ENCODE measurements at places on chromosomes 4 and X. TPM values are rescaled to one million over a fixed set of nuclear protein-coding genes. Genes with fewer than 3 reads are reported as not detected.

GRCh38 chr4:161919442-161920220 lies 244.2 kb downstream of the FSTL5 start:
- no peak for DNase-seq

DNA sequence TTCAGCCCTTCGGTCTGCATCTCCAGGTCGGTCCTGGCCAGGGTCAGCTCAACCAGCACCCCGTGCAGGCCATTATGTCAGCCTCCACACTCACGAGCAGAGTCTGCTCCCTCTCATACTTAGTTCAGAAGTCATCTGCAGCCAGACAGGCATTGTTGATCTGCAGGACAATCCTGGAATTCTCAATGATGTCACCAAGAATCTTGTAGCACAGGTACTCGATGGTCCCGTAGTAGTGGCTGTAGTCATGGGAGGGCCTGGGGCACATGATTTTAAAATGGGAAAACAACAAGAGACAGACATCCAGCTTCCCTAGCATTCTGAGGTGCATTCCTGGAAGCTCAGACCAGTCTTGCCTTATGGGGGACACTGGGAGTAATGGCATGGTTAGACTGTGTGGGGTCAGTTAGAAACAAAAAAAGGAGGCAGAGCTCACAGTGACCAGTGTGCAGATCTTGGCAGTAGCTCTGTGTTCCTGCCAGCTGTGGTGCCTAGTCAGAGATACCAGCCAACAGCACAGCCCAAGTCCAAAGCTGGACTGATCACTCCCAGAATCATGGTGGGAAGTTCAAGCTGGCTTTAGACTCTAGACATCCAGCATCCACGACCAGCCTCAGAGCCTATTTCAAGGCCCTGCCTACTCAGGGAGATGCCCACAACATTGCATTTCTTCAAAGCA lies 31.9 kb downstream of the LRIT3 start:
- DNase-seq: no peak

GRCh38 chr4:61380865-61381264 lies 180.7 kb downstream of the ADGRL3 start:
- no peak for DNase-seq

- DNase-seq: no peak
These were observed 155.4 kb upstream of the FTHL17 start for GRCh38 chrX:31227250-31227649.

The RENBP gene
- 9.9 TPM for total RNA-seq

GRCh38 chrX:49187526-49187925 lies 1.4 kb upstream of the PRICKLE3 start:
- DNase-seq: no peak

The XKRX gene
- total RNA-seq: not detected

- no peak for DNase-seq
These were observed 77.7 kb downstream of the RAP1GDS1 start for GRCh38 chr4:98338761-98339438.

The EGFL6 gene
- total RNA-seq: not detected

DNA sequence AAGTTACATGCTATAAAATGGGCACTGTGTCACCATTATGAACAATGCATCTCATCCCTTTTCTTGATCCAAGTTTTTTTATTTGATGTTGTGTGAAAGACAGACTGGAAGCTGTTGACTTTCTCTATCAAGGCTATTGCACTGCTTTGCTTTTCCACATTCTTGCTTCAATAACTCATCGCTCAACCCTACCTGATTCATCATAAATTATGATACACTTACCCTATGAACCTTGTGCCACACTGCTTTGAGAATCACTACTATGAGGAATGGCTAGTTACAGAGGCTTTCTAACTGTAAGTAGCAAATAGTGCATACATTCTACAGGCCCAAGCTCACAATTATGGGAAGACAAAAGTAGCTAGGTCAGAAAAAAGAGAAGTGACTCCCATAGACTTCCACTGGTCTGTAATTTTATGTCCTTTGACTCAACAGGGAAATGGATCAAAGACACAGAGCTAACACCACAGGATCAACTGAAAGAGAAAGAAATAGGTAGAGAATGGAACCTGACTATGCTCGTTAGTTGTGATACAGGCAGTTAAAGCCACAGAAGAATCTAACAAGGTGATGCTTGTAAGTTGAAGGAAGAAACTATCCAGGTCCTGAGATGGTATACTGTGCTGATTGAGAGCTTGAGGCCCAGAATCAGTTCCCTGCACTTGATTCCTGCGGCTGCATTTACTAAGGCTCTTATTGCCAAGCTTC lies 163.5 kb downstream of the PPP3CA start:
- no peak for DNase-seq

The STK32B gene
- 0.28 TPM for total RNA-seq

DNA sequence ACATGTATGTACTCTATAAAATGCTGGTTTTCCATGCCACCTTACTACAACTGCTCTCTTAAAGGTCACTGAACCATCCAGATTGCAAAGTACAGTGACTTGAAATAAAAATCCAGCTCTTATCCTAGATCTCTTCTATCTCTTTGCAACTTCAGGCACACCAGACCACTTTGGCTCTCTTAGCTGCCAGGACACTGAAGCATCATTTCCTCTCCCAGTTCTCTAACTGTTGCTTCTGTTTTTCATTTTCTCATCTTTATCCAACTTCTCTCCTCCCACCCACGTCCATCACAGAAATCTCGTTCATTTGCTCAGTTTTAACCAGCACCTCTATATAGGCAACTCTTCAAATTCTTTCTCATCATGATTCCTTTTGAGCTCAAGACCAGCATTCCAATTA lies 74.3 kb downstream of the METTL14 start:
- DNase-seq: no peak

The NAAA gene
- total RNA-seq: 10.2 TPM

GRCh38 chrX:133970076-133970475 lies 15.3 kb downstream of the GPC3 start:
- DNase-seq: no peak

The NAP1L3 gene
- total RNA-seq: 15.7 TPM

DNA sequence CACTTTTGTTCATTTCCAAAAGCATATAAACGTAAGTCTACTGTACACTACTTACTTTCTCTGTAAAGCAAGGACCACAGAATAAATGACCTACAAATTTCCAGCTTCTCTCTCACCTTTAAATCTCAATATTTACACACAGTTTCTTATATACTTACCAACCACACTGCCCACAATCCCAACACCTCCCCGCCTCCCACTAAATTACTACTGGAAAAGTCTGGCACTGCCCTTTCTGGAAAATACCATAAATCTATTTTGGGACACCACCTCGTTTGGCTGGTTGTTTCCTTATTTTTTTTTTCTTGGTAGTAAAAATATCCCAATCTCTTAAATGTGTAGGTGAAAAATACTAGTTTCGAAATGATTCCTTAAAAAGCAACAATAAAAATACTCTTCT lies 19.6 kb downstream of the FAT1 start:
- no peak for DNase-seq

The TLR8 gene
- 0.35 TPM for total RNA-seq

The C1QTNF7 gene
- 0.39 TPM for total RNA-seq

The GAGE12J gene
- total RNA-seq: not detected

GRCh38 chr4:2789793-2790582 lies 2.9 kb upstream of the SH3BP2 start:
- DNase-seq: no peak

The CSN3 gene
- total RNA-seq: not detected

The ZNF732 gene
- not detected for total RNA-seq

- DNase-seq: peak; percentile 41
These were observed 22.7 kb downstream of the MAP9 start for GRCh38 chr4:155353923-155354540.

GRCh38 chrX:34874763-34875162 lies 67.8 kb upstream of the FAM47B start:
- no peak for DNase-seq

The RAB33A gene
- total RNA-seq: 3.1 TPM

DNA sequence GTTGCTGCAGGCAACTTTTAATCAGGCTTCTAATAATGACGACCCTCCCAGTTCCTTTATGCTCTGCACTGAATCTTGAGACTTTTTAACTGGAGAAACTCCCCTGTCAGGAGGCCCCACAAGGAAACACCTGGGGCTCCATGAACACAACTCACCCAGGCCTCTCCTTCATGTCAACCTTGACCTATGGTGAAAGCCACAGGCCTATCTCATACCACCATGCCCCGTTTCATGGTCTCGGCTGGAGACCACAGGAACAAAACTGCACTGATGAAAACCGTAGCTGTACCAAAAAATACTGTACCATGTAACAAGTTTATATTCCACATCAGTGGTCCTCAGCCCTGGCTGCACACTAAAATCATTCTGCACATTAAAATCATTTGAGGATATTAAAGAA lies 57.0 kb downstream of the ZNF827 start:
- no peak for DNase-seq

DNA sequence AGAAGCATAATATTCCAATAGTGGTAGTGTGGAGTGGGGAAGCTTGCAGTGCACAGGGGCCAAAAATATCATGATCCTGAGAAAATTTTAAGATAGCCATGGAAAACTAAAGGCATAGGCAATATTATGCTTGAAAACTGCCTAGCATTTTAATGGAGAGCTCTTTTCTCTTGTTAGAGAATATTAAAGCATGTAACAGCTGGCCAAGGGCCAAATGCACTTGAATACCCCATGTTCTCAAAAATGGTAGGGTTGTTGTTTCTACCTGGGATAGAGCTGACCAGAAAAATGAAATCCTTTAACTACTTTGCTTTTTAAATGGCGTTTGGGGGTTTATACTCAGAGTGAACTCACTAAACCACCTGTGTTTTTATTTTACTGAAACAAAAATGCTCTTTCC lies 739.6 kb upstream of the SLIT2 start:
- DNase-seq: no peak

GRCh38 chr4:134365852-134366251 lies 164.3 kb upstream of the PABPC4L start:
- DNase-seq: no peak

DNA sequence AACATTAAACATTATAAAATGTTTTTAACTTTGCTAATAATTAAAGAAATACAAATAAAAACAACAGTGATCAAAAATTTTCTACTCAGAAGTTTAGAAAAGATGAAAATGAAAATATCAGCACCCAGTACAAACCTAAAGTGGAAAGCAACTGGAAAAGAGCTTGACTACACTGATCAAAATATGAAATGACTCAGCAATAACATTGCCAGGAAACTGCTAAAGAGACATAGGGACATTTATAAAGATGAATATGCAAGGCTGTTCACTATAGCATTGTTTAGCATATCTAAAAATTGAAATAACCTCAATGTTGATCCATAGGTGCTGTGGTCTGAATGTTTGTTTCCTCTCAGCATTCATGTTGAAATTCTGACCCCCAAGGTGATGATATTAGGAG lies 88.5 kb upstream of the NOCT start:
- no peak for DNase-seq

The F8 gene
- 21.6 TPM for total RNA-seq

DNA sequence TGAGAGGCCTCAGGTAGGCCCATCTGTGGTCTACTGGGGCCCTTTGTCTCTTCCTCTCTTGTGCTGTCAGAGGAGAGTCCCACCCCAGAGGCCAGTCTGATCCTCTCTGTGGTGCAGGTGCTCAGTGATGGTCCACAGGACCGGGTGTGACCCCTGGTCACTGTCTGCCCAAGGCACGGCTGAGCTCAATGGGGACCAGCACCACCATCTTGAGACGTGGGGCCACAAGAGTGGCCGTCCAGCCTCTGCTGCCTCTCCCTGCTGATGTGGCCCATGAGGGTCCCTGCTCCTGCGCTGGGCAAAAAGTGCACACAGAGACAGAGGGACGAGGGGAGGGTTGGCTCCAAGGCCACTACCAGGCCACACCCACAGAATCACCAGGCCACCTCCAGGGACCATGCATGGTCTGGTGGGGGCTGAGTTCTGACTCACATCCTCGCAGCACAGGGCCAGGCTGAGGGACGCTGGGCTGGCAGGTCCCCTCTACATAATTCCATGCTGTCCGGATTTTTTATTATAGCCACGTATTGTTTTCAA lies 88.3 kb downstream of the FAM53A start:
- DNase-seq: peak; percentile 1

The DUX4 gene
- not detected for total RNA-seq

- no peak for DNase-seq
These were observed 501.0 kb downstream of the PPARGC1A start for GRCh38 chr4:23388699-23389395.

DNA sequence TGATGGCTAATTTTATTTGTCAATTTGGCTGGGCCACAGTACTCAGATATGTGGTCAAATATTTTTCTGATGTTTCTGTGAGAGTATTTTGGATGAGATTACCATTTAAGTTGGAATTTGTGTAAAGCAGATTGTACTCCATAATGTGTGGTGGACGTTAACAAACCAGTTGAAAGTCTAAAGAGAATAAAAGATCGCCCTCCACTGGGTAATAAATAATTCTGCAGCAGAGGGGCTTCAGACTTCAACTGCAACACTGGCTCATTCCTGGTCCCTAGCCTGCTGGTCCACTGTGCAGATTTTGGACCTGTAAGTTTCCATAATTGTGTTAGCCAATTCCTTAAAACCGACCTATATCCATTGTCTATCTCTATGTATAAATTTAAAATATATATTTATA lies 540.3 kb downstream of the PCDH18 start:
- DNase-seq: no peak

DNA sequence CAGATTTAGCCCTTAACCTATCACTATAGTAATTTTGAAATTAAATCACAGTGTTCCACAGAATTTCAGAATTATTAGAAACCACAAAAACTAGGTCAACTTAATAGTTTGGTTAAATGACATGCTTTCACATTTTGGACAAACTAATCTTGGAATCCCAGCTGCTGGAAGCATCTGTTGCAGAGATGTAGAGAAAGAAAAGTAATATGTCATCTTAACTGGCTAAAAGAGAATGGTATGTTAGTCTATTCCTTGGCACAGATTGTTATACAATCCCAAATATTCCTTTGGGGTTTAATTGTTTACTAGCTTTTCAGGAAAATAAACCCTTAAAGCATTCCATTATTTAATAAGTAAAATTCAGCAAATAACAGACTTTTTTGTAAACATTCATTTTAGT lies 519.9 kb downstream of the IL15 start:
- DNase-seq: no peak

GRCh38 chrX:109847257-109848187 lies 114.5 kb upstream of the ACSL4 start:
- DNase-seq: no peak

DNA sequence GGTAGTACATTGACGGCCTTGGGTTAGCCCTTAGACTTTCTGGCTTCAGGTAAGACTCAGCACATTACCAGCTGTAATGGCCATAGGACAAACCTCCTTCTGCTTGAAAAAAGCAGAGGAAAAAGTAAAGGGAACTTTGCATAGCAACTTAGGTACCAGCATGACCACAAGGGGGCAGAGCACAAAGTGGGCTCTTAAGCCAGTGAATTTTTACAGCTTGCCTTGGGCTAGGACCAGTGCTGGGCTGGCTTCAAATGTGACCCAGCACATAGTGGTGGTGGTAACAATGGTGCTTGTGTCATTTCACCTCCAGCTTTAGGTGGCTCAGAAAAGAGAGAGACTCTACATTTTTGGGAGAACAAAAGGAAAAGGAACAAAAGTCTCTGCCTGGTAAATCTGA lies 66.1 kb downstream of the KLHL4 start:
- DNase-seq: no peak

- no peak for DNase-seq
These were observed 278.5 kb downstream of the EPHA5 start for GRCh38 chr4:65391814-65392213.

GRCh38 chr4:99893029-99893428 lies 1.2 kb downstream of the LAMTOR3 start:
- DNase-seq: no peak

All from heart right ventricle (tissue), 16 donors.